ENCODE measurements at places on chromosomes 3 and 15. TPM values are rescaled to one million over a fixed set of nuclear protein-coding genes. Genes with fewer than 3 reads are reported as not detected.

DNA sequence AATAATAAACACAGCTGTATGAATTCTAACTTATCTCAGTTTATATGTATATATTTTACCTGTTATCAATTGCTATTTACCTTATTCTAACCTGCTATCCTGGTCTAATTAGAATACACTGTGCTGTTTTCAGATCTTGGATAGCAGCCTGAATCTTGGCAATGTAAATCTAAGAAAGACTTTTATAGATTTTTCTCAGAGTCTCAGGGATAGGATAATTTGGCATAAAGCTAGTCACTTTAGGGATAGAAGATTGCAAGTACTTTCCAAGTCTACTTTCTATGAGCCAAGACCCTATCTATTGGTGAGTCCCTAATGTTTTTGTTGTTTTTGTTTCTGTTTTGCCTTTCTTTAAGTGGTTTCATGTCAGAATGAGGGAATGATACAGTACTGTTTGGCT, 695.7 kb downstream of the NAALADL2 start:
- no peak for DNase-seq
- H3K4me1 ChIP-seq, result no peaks in the 10 kb centered on the region
- no peak overlapping the region for H3K4me3 ChIP-seq
- no peaks in the 10 kb centered on the region for H3K36me3 ChIP-seq

DNA sequence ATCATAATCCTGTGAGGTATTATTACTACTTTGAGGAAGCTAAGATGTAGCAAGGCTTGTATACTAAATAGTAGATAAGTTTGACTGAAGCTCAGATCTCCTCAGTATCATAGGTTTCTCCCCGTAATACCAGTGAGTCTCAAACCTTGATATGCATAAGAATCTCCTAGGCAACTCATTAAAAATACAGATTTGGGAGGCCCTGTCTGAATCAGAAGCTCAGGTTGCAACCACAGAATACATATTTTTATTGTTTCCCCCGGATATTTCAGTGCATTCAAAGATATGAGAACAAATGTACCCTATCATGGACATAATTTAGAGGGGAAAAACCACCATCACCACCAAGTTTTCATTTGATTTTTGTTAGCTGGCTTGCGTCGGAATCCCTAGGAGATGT, 242.1 kb upstream of the C2CD4B start:
- H3K27ac ChIP-seq, result no peak overlapping the region
- H3K4me3 ChIP-seq, result no peak overlapping the region
- H3K27me3 ChIP-seq, result no peaks in the 10 kb centered on the region

GRCh38 chr3:111591555-111591954, 3.6 kb downstream of the ZBED2 start:
- no peak overlapping the region for H3K27ac ChIP-seq
- no peak for DNase-seq
- H3K27me3 ChIP-seq, result no peaks in the 10 kb centered on the region
- no peaks in the 10 kb centered on the region for H3K36me3 ChIP-seq
- H3K4me1 ChIP-seq, result no peaks in the 10 kb centered on the region
- no peak overlapping the region for H3K4me3 ChIP-seq

- H3K4me1 ChIP-seq, result no peaks in the 10 kb centered on the region
- H3K4me3 ChIP-seq, result no peak overlapping the region
- no peaks in the 10 kb centered on the region for H3K27me3 ChIP-seq
These were observed 1109.2 kb upstream of the ALCAM start for GRCh38 chr3:104257486-104257885.

- no peaks in the 10 kb centered on the region for H3K27me3 ChIP-seq
- no peaks in the 10 kb centered on the region for H3K4me1 ChIP-seq
- H3K4me3 ChIP-seq, result no peak overlapping the region
- DNase-seq, result no peak
- no peaks in the 10 kb centered on the region for H3K36me3 ChIP-seq
These were observed 316.4 kb downstream of the MCTP2 start for GRCh38 chr15:94547711-94548110.

GRCh38 chr3:177385831-177386301, 188.6 kb upstream of the TBL1XR1 start:
- H3K36me3 ChIP-seq, result no peaks in the 10 kb centered on the region
- H3K27me3 ChIP-seq, result no peaks in the 10 kb centered on the region
- no peak overlapping the region for H3K4me3 ChIP-seq
- no peak for DNase-seq
- no peaks in the 10 kb centered on the region for H3K4me1 ChIP-seq

GRCh38 chr3:156460206-156460611, 94.7 kb downstream of the SSR3 start:
- no peak overlapping the region for H3K4me3 ChIP-seq
- H3K27ac ChIP-seq, result no peak overlapping the region
- no peak for DNase-seq
- H3K4me1 ChIP-seq, result peaks cover 22% of the 10 kb centered on the region

- H3K27ac ChIP-seq, result no peak overlapping the region
- DNase-seq, result no peak
- H3K36me3 ChIP-seq, result no peaks in the 10 kb centered on the region
- H3K4me3 ChIP-seq, result no peak overlapping the region
- no peaks in the 10 kb centered on the region for H3K27me3 ChIP-seq
These were observed 494.5 kb downstream of the DIPK2A start for GRCh38 chr3:144466114-144466513.

DNA sequence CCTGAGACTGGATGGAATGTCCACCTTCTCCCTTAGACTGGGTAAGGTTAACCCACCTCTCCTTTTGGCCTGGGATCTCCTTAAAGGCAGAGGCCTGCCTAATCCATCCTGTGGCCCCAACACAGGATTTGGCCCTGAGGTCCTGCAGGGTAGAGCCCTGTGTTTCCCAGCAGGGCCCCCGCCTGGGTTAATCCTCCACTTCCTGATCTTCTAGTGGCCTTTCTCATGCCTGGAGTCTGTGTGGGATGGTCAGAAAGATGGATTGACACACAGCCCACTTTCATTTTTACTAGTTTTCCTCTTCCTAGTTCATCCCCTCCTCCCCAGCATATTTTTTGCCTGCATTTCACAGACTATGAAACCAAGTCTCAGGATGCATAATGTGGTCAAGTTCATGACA, 48.9 kb upstream of the SLC6A6 start:
- peaks cover 3% of the 10 kb centered on the region for H3K27me3 ChIP-seq
- H3K4me3 ChIP-seq, result no peak overlapping the region
- H3K27ac ChIP-seq, result no peak overlapping the region
- DNase-seq, result peak; percentile 33
- peaks cover 13% of the 10 kb centered on the region for H3K4me1 ChIP-seq
- no peaks in the 10 kb centered on the region for H3K36me3 ChIP-seq

Gene RAB6B
- 7.7 TPM for total RNA-seq

Gene IDH2
- total RNA-seq, result 134 TPM

Measured in neural progenitor cell (in vitro differentiated cells).